NCI-H226 (cell line): ENCODE measurements at places on chromosomes 16 and 17.

DNA sequence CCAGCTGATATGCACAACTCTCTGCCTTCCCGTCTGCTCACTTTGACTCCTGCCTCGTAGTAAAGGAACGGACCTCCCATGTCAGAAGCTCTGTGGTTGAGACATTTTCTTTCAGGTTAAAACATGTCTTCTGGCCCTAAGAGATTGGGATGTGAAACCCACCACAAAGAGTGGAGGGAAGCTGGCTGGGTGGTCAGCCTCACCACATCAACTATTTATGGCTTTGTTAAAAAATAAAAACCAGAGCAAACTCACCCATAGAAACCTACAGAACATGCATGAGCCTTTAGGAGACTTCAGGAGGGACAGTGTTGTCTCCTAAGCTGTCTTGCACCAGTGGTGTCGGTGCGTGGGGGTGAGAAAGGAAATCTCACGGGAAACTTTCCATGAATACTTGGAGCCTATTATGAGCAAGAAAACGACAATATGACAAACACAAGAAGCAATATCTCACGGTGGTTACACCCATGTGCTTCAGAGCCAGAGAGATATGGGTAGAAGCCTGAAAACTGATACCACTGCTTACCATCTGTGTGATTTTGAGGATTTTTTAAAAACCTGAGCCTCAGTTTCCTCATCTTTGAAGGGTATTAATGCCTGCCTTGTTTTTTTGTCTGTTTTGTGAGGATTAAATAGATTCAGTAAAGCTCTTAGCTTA is 61.7 kb upstream of the XYLT1 start:
- no peak for DNase-seq

DNA sequence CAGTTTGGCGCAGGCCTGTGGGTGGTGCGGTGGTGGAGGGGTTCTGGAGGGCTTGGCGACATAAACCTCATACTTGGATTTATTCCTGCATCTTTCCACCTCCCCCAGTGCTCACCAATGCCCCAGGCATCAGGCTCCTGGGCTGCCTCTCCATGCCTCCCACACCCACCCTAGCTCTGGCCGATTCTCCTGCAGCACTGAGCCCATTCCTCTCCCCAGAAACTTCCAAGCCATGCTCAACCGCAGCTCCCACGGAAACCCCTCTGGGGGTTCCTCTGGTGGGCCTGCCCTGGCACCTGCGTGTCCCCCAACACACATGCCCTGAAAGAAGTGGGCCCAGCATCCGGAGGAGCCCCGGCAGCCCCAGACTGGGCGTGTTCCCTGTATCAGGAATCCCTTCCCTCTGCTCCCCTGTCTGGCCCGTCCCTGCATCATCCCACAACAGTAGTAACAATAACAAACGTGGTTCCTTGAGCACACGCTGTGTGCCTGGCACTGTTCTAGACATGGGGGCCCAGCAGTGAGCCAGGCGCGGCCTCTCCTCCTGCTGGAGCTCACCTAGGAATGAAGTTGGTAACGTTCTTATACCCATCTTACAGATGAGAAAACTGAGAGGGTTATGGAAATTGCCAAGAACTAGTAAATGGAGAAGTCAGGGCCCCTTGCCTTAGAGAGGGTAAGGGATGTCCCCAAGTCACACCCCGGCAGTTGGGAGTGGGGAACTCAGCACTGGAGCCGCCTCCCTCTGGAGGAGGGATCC is 2.3 kb downstream of the PRSS21 start:
- no peak for DNase-seq

DNA sequence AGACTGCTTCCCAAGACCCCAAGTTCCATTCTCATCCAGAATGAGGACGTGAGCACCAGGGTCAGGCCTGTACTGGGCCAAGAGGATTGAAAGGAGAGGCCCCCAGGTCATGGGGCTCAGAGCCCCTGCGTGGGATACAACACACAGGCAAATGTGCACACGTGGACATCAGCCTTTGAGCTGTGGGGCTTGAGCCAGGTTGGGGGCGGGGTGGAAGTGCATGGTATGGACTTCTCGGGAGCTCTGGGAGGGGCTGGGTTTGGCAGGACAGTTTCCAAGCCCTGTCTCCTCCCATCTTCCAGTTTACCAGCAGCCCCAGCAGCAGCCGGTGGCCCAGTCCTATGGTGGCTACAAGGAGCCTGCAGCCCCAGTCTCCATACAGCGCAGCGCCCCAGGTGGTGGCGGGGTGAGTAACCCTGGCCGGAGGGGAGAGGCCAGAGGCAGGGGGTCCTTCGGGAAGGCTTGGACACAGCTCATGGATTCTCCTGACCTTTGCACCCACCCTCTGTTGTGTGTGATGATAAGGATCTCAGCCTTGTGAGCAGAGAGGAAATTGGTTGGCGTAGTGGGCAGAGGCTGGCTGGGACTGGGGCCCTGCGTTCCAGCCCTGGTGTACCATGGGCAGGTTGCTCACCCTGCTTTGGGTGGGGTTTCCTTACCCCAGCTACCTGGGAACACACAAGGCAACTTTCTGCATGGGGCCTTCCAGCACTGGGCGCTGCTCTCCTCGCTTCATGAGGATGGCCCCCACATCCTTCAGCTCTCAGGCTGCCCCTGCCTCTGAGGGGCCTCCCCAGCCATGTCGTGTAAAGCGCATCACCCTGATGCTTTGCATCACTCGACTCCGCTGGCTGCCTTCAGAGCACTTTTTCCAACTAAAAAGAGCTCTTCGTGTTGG is 10.4 kb upstream of the LASP1NB start:
- DNase-seq = no peak

GRCh38 chr16:86834451-86835035 is 256.2 kb downstream of the FOXL1 start:
- no peak for DNase-seq

DNA sequence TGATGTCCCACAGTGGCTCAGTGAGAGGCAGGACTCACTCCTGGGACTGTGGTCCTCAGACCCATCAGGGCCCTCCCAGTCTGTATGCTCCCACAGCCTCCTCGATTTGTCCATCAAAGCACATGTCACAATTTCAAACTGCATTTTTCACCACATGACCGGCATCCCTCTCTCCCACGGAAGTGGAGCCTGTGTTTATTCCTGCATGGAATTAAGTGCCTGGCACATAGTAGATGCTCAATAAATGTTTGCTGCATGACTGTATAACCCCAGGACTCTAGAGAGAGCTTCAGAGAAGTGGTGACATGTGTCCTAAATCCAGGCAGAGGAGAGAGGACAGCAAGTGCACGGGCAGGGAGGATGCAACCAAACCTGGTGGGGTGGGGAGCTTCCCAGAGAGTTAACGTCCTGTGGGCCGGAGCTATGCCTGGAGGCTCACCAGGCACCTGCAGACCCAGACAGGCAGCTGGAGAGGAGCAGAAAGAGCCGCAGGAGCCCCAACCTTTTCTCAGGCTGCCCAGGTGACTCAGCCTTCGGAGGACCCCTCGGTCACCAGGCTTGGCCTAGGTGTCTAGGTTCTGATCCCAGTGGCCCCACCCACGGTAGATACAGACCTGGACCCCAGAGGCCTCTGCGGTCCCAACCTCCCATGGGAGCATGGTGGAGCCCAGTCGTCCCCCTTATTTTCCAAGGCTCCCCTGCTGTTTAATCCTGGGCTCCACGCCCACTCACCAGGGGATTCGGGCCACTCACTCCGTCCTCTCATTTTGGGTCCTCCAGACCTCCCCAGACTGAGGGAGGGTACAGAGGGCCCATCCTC is 5.8 kb downstream of the CDH5 start:
- no peak for DNase-seq

GRCh38 chr17:3271072-3271848 is 26.9 kb downstream of the OR3A1 start:
- DNase-seq = no peak

- DNase-seq = peak; percentile 85
These were observed 23.2 kb downstream of the SLC7A6OS start for GRCh38 chr16:68287276-68288251.

DNA sequence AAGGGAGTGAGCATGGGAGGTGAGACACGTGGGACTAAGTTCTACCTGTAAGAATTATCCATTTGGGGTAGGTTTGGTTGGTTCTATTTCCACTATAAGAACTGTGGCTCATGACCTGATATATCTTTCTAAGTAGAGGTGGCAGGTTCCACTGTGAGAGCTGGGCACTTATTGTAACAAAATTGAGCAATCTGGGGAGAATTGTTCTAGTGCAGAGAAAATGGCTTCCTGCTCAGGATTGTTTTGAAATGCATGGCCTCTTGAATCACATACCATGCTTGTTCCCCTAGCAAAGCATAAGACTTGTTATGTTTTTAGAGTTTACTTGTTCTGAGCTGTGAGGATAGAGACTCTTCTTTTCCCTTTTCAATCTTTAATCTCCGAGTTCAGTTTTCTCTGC is 125.9 kb downstream of the MAP2K6 start:
- no peak for DNase-seq

DNA sequence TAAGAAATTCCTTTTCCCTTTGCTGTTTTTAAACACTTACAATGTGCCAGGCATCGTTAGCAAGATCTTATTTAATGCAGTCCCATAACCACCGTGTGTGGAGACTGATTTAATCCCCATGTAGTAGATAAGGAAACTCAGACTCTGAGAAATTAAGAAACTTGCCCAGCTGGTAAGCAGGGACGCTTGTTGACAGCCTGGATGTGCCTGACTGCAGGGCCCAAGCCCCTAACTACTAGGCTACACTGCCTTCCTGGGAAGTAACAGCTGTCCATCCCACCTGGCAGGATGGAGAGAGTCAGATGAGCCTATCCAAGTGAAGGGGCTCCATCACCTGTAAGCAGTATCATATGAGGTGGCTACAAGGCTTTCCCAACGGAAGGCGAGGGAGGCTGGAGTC is 23.1 kb downstream of the CDK5RAP3 start:
- DNase-seq = no peak

- DNase-seq = no peak
These were observed 15.0 kb upstream of the NTN1 start for GRCh38 chr17:9006175-9006767.

GRCh38 chr16:53662072-53662471 is 41.6 kb downstream of the RPGRIP1L start:
- DNase-seq = no peak

GRCh38 chr17:16886655-16887322 is 85.1 kb downstream of the TNFRSF13B start:
- DNase-seq = no peak

- no peak for DNase-seq
These were observed 31.2 kb downstream of the PITPNM3 start for GRCh38 chr17:6525141-6525540.

- no peak for DNase-seq
These were observed 101.8 kb upstream of the CDH13 start for GRCh38 chr16:82524976-82525375.

- no peak for DNase-seq
These were observed 228.3 kb upstream of the NLRP1 start for GRCh38 chr17:5812590-5812989.

DNA sequence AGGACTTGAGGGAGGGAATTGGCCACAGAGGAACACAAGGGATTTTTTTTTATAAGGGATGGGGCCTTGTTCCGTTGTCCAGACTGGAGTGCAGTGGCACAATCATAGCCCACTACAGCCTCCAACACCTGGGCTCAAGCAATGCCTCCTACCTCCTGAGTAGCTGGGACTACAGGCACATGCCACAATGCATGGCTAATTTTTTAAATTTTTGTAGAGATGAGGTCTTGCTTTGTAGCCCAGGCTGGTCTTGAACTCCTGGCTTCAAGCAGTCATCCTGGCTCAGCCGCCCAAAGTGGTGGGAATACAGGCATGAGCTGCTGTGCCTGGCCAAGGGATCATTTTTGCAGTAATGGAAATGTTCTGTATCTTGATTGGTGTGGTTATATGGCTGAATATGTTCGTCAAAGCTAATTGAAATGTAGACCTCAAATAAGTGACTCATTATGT is 56.9 kb downstream of the VMP1 start:
- no peak for DNase-seq

GRCh38 chr17:8963647-8964258 is 1.8 kb downstream of the PIK3R5 start:
- no peak for DNase-seq

DNA sequence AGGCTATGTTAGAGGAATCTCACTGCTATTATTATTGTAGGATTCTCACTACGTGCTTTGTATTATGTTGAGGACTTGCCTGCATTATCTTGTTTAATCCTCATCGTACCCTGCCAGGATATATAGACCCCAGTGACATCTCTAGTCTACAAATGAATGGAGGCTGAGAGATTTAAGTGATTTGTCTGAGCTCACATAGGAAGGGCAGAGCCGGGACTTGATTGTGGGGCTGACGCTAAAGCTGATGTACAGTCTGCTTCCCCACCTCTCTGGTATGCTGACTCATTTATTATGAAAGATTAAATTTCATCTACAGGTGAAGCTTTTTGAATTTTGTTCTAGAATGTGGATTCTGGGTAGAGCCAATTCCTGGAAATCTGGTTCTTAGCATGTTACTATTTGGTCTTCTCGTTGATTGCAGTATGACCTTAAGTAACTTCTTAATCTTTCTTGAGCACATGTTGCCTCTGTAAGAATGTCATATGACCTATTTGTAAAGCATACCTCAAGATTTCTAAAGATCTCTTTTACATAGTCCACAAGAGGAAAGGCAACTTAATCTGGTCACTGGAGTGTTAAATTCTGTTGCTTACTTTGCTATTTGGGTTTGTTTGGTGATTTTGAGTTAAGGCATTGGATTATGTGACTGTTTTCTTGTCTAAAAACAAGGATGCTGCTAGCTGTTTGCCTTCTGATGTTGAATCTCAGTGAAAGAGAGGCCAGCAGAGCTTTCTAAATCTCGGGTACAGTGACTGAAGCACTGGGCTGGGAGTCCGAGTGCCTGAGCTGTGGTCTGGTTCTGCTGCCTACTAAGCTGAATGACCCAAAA is 12.4 kb downstream of the METTL9 start:
- DNase-seq = no peak

- DNase-seq = no peak
These were observed 139.0 kb downstream of the RAB11FIP4 start for GRCh38 chr17:31530391-31530985.

DNA sequence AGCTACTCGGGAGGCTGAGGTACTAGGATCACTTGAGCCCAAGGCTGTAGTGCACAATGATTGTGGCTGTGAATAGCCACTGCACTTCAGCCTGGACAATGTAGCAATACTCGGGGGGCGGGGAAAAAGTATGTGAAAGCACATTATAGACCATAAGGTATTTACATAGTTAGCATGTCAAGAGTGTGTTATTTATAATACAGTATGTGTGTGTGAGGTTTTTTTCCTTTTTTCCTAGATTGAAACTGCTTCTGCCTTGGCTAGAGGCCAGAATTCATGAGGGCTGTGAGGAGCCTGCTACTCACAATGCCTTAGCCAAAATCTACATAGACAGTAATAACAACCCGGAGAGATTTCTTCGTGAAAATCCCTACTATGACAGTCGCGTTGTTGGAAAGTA is 30.5 kb downstream of the PTRH2 start:
- no peak for DNase-seq

- peak; percentile 81 for DNase-seq
These were observed 25.2 kb upstream of the CIBAR2 start for GRCh38 chr16:85137323-85138072.
